ENCODE measurements at places on chromosomes 13 and 19.

GRCh38 chr19:29285878-29286277, 72.9 kb upstream of the UQCRFS1 start:
- no peak for DNase-seq

DNA sequence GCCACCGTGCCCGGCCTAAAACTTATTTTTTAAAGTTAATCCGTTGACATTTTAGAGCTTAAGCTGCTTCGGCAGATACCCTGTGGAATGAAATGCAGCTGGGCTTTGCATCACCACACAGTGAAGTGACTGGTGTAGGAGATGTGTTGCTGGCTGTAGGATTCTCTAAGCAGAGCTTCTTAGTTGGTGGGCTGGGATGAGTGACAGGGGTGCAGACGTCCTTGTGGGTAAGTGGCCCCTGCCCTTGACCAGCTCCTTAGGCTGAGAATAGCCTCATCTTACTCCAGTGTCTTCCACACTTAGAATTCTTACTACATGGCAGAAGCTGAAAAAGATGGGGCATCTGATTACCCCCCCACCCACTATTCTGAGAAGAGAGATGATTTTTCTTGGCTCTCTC, 11.6 kb downstream of the GATAD2A start:
- no peak for DNase-seq

DNA sequence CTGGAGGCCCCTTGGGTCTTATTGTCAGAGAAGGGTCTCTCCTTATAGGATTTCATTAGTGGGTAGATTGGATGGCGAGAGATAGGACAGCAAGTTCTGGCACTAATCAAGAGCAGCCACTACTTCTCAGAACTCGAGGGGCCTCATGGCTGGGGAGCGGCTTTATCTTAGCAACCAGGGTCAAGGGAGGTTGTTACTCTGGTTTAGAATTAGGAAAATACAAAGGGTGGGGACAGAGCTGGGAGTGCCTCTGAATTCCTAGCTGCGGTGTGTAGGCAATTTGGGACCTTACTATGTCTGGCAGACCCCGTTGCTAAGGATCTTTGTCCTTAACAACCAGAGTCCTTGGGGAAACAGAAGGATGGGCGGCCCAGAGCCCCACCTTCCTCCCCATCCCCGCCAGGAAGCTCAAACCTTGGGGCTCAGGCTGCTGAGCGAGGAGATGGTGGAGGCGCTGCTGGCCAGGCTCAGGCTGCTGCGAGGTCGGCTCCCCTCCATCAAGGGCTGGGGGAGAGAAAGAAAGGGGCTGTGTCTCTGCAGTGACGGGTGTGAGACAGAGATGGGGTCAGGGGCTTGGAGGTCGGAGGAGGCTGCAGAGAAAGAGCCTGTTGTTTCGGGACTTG, 1.2 kb downstream of the PLEKHA4 start:
- no peak for DNase-seq

GRCh38 chr13:51626749-51627148, 42.5 kb downstream of the WDFY2 start:
- no peak for DNase-seq

- DNase-seq: no peak
These were observed 60.6 kb downstream of the ING1 start for GRCh38 chr13:110774051-110774450.

- DNase-seq: peak; percentile 13
These were observed 25.4 kb upstream of the GPR12 start for GRCh38 chr13:26785838-26786630.

DNA sequence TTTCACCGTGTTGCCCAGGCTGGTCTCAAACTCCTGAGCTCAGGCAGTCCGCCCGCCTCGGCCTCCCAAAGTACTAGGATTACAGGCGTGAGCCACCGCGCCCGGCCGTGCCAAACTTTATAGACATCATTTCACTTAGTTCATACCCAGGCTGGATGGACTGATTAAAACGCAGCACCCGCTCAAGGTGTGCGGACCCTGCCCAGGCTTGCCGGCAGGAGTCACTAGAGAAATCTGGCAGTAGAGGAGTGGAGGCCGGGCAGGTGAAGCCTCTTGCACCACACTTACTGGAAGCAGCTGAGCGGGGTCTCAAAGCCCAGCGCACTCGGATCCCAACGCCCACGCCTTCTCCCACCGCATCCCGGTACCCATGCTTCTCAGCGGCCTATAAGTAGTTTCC, 11.4 kb downstream of the PTGIR start:
- DNase-seq: no peak

DNA sequence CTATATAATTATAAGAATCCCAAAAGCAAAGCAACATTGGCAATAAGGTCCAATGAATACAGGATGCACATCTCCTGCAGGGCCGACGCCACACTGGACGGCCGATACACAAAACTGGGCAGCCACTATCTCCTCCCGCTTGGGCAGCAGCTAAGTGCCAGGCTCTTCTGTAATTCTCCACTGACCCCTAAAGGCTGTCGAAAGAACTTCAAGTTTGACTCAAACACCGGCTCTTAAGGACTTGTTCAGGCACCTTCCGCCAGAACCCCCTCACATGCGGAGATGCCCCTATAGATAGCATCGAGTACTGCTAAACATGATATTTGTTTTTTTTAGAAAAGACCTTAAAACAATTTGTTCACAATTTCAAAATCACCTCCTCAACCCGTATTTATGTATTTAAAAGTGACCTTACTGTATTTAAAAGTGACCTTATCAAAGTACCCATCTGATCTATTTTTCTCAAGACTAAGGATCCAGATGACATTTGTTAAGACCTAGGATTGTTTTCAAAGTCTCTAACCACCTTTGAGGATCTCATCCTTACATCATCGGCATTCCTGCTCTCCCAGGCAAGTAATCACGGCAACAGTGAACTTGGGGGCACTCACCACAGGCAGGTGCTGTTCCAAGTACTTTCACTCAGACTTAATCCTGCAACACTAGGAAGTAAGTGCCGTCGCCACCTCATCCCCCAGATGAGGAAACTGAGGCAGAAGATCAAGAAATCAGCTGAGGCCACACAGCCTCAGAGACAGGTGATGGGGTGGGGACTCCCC, 77.8 kb downstream of the TUBGCP3 start:
- no peak for DNase-seq

DNA sequence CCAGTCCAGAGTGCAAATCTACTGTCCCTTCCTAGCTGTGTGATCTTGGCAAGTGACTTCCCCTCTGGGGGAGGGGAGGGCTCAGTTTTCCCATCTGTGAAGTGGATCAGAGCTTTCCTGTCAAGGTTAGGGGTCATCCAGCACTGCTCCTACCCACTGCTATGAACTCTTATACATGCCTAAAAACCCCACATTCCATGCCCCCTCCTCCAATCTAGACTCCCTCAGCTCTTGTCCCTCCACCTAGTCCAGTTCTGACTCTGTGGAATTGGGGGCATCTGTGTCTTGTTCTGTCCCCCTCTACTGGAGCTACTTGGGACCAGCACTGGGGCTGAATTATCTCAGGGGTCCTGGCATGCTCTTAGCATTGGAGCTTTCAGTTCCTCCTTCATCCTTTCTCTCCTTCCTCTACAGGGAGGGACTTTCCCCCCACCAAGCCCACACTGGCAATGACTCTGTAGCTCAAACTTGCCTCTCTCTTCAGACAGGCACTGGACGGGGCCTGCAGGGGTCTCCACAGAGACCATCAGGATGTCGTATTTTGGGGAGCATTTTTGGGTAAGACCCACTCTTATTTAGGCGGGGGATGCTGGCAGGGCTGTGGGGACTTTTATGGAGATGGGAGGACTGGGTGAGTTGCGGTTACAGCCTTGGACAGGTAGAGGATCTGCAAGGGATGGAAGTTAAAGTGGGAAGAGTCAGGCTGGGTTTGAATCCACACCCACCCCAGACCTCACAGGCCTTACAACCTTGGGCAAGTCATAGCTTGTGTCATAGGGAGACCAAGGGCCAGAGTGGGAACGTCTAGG, 3.6 kb downstream of the FCHO1 start:
- no peak for DNase-seq

GRCh38 chr13:44894001-44894770, 95.1 kb downstream of the NUFIP1 start:
- no peak for DNase-seq

DNA sequence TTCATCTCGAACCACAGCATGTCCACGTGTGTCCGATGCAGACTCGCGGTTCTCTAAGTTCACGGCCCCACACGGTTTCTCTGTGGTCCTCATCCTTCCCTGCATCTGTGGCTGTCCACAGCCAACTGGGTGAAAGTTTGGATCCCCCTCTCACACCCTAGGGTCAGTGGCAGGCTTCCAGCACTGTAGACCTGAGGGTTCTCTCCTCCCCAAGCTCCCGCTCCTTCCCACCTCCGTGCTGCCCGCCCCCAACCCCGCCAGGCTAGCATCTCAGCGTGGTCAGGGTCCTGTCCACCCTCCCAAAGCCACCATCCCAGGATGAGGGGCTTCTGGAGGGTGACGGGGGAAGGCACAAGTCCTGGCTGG, 3.0 kb downstream of the ANGPTL4 start:
- DNase-seq: no peak

- DNase-seq: no peak
These were observed 66.8 kb upstream of the MCF2L start for GRCh38 chr13:112902101-112902651.

- no peak for DNase-seq
These were observed 15.1 kb upstream of the GAS6 start for GRCh38 chr13:113879017-113879416.

- no peak for DNase-seq
These were observed 21.2 kb downstream of the PCID2 start for GRCh38 chr13:113187263-113187669.

DNA sequence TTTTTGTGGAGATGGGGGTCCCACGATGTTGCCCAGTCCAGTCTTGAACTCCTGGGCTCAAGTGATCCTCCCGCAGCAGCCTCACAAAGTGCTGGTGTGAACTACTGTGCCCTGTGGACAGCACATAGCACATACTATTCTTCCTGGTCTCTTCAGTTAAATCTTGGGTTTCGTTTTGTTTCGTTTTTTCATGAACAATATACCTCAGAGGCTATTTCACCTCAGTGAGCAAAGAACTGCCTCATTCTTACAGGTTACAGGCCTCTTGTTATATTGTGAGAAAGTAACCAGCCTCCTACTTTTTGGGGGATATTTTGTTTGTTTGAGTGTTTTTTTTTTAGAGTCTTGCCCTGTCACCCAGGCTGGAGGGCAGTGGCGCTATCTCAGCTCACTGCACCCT, 1.3 kb upstream of the C3 start:
- no peak for DNase-seq

DNA sequence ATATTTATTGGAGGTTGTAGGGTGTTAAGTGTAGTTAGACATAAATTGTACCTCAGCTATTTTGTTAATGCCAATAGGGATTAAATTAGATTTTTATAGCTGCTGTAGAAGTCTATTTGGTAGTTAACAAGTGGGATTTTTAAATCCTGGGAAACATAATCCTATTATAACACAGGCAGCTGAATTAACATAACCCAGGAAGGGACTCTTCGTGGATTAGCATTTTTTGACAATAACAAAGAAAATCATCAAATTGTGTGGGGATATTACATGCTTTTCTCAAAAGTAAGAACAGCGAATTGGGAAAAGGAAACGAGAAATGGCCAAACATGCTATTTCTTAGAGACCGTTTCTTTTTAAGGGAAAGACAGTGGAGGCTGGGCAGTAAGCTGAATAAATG, 172.8 kb downstream of the ZIC5 start:
- DNase-seq: no peak

- no peak for DNase-seq
These were observed 13.3 kb downstream of the SLC27A5 start for GRCh38 chr19:58498316-58499020.

GRCh38 chr13:95361686-95362085, 60.4 kb upstream of the ABCC4 start:
- DNase-seq: no peak

DNA sequence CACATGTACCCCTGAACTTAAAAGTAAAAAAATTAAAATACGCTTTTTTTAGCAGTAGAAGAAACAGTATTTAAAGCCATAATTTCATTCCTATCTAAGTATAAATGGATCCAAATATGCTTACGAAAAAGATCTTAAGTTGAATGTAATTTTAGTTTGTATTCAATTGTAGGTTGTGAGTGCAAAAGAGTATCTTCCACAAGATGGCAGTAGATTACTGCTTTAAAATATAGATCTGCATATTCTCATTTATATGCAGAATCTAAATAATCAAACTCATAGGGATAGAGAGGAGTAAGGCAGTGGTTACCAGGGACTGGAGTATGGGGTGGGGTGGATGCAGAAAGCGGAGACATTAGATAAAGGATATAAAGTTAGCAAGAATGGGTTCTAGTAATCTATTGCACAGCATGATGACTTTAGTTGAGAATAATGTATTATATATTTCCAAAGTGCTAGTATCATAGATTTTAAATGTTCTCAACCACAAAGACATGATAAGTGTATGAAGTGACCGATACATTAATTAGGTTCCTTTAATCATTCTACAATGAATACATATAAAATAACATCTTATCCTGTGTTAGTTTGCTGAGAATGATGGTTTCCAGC, 14.2 kb downstream of the OR7A17 start:
- DNase-seq: no peak

DNA sequence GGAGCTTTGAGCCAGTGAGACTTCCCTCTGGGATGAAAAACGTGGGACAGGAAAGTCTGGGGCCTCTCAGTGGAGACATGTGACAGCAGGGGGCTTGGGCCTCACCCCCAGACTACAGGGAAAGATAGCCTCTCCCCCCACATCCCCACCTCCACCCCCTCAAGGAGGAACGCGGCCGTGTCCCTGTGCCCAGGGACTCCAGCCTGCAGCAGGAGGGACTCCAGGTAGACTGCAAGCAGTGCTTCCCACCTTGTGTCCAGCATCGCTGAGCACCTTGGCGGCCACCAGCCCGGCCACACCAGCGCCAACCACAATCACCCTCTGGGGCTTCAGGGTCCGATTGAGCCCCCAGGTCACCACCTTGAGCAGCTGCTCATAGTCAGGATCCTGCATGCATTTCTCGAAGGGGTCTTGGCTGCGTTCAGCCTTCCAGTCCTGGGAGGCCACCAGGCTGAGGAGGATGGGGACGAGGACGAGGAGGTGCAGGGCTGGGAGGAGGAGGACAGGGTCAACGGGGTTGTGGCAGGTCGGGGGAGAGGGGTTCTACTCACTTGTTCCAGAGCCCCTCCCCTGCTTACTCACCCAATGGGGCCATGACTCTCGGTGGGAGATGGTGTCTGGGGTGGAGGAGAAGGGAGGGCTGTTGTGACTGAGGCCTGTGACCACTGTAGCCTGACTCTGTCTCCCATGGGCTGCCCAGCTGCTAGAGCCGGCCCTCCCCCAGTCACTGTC, 955 bp downstream of the IL4I1 start:
- DNase-seq: no peak

- no peak for DNase-seq
These were observed 315.2 kb downstream of the ATP8A2 start for GRCh38 chr13:25686831-25687470.

GRCh38 chr13:113078902-113079780, 26.4 kb upstream of the F7 start:
- DNase-seq: no peak

- DNase-seq: no peak
These were observed 11.6 kb upstream of the CLDN10 start for GRCh38 chr13:95540888-95541287.
